Iris pigment epithelial cell (primary cell): ENCODE measurements at places on chromosomes 12 and 14.

GRCh38 chr12:96751626-96752025, 155.4 kb upstream of the NEDD1 start:
- no peak for DNase-seq

- DNase-seq: peak; percentile 96
Observed at GRCh38 chr14:69247676-69248440, 12.1 kb upstream of the GALNT16 start.

DNA sequence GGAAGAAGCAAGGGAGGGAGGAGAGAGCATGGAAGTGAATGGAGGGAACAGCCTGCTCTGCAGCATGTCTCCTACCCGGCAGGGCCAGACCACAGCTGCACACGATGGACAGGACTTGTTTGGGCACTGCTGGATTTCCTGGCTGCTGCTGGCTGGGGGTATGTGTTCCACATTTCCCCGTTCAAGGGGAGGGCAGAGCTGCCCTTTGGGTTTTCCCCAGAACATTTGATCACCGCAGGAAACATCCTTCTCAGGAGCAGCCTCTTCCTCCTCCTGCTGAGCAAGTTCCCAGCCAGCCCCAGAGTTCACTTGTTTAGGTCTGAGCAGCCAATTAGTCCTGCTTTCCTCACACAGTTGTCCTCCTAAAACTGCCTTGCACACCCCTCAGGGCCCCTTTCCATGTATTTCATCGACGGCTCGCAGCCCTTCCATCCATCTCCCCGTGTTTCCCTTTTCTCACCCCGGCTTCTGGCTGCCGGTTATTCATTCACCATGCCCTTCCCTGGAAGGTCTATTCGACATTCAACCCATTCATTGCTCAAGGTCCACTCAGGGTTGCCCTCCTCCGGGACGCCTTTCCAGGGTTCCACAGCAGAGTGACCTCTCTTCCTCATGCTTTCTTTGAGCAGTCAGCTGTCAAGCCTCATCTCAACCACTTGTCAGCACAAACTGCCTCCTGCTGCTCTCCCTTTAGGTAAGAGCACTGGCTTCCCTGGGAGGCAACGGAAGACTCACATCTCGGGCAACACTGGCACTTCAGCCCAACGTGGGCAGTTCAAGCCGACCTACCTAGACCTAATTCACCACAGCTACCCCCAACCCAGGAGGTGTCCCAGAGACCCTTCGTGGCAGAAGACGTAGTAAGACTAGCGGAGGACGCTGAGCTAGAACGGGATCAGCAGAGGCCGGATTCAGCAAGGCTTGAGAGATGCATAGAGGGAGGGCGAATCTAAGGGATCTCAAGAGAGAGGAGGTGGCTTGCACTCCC, 20.1 kb upstream of the ANO2 start:
- no peak for DNase-seq

- no peak for DNase-seq
Observed at GRCh38 chr12:90029317-90029716, 320.7 kb upstream of the ATP2B1 start.

GRCh38 chr12:94678379-94678778, 28.0 kb upstream of the TMCC3 start:
- no peak for DNase-seq

- DNase-seq: no peak
Observed at GRCh38 chr14:91302391-91302790, 57.9 kb upstream of the GPR68 start.

- DNase-seq: no peak
Observed at GRCh38 chr12:54583726-54584125, 4.7 kb downstream of the PPP1R1A start.

GRCh38 chr14:69105326-69105725, 47.6 kb downstream of the DCAF5 start:
- DNase-seq: peak; percentile 82

GRCh38 chr12:21606175-21606574, 1.5 kb upstream of the GYS2 start:
- DNase-seq: no peak

- peak; percentile 32 for DNase-seq
Observed at GRCh38 chr12:128783129-128783574, 40.6 kb downstream of the SLC15A4 start.

DNA sequence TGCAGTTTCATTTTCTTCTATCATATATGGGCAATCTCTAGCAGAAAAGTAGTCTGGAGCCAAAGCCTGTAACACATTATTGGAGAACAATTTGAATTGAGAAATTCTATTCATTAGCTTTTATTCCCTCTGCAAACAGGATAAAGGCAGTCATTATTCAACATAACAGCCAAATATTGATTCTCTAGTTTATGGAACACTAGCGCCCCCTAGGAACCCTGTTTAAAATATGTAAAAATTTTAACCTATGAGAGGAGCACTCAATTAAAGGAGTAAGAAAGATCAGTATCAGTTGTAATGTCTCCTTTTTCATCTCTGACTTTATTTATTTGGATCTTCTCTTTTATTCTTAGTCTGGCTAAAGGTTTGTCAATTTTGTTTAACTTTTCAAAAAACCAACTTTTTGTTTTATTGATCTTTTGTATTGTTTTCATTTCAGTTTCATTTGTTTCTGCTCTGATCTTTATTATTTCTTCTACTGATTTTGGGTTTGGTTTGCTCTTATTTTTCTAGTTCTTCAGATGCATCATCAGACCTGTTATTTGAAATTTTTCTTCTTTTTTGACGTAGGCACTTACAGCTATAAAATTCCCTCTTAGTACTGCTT, 4.8 kb upstream of the LMNTD1 start:
- peak; percentile 58 for DNase-seq

GRCh38 chr14:54502602-54503001, 7.1 kb upstream of the CGRRF1 start:
- DNase-seq: no peak
